ENCODE measurements at places on chromosomes 2 and 18. TPM values are rescaled to one million over a fixed set of nuclear protein-coding genes. Genes with fewer than 3 reads are reported as not detected.

The PPIG gene
- 50.8 TPM for total RNA-seq

The IMP4 gene
- total RNA-seq = 32.8 TPM

The CFAP53 gene
- 0.56 TPM for total RNA-seq

The PKDCC gene
- 9.6 TPM for total RNA-seq

The EPC2 gene
- 31.4 TPM for total RNA-seq

The MMADHC gene
- total RNA-seq = 86.0 TPM

The ST8SIA3 gene
- 0.64 TPM for total RNA-seq

GRCh38 chr18:11908182-11909060, at the start of gene MPPE1:
Gene MPPE1, minus strand, starts transcription at chr18:11908317. Its CDS starts 11,053 bp downstream, at chr18:11897264.
- DNase-seq = peak; percentile 85

DNA sequence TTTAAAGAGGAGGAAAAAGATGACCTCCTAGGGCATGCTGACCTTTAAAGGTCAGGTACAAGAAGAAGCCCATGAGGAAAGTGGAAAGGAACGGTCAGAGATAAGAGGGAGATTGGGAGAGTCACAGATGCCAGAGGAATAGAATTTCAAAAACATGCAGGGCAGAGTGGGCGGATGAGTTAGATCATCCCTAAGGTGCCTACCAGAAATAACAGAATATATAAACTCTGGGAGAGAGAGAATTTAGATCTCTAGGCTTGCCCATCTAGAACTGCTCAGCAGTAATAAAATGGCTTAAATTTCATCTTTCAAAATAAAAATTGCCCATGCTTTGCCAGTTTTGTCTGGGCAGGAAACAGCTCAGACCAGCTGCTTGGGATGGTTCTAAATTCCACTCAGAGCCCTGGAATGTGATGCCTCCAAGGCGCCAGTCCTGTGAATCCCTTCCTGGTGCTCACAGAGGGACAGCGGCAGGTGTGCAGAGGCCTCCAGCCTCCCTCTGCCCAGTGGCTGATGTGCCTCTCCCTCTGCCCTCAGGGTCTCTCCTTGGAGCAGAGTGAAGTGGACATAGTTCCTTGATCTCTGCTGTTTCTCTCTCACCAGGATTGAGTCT, 130.9 kb downstream of the ANTXR1 start:
- no peak for DNase-seq

- no peak for DNase-seq
Observed at GRCh38 chr2:197947219-197947757, 142.9 kb downstream of the PLCL1 start.

DNA sequence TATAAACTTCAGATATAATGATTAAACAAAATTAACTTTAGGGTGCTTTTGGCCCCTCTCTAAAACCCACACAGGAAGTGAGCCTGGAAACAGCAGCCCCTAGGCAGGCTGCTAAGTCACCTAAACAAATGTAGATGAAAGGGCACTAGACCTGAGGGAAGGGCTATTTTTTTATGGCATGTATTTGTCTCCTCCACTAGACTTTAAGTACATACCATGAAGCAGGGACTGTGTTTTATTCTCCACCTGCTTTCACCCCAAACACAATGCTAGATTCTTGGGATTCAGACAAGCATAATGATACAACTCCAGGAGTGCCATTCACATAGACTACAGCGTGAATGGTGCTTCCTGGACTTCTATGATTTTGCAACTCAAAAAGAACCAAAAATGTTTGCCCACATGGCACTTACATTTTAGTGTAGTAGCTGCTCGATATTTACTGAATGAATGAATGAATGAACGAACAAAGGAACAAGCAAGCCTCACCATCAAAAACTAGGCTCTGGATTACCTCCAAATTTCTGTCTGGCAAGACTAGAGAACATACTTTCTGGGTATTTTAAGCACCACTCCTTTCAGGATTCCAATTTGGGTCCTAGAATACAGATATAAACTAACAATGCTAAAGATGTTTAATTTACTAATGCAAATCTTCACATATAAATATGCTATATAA, 10.1 kb downstream of the ATAD2B start:
- DNase-seq = no peak

DNA sequence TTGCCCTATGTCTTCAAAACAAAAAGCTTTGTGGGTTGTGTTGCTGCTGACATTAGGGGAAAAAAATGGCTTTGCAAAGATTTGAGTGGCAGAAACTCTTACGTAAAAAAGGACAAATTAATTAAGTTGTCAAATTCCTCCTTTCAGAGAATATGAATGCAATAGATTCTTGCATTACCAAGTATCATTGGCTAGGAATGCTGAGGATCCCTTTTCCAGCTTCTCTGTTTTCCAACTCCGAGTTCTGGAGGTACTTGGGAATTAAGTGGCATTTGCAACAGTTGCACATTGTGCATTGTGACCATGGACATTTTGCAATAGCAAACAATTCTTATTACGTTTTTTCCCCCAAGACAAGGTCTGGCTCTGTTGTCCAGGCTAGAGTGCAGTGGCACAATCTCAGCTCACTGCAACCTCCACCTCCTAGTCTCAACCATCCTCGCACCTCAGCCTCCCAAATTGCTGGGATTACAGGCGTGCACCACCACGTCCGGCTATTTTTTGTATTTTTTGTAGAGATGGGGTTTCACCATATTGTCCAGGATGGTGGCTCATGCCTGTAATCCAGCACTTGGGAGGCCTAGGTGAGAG, 29.9 kb upstream of the PPP1CB start:
- no peak for DNase-seq

GRCh38 chr2:237643582-237644380, 16.4 kb downstream of the LRRFIP1 start:
- no peak for DNase-seq

- DNase-seq = no peak
Observed at GRCh38 chr18:77068321-77069312, 64.0 kb downstream of the MBP start.

- no peak for DNase-seq
Observed at GRCh38 chr18:79900610-79901570, 50.6 kb downstream of the SLC66A2 start.

DNA sequence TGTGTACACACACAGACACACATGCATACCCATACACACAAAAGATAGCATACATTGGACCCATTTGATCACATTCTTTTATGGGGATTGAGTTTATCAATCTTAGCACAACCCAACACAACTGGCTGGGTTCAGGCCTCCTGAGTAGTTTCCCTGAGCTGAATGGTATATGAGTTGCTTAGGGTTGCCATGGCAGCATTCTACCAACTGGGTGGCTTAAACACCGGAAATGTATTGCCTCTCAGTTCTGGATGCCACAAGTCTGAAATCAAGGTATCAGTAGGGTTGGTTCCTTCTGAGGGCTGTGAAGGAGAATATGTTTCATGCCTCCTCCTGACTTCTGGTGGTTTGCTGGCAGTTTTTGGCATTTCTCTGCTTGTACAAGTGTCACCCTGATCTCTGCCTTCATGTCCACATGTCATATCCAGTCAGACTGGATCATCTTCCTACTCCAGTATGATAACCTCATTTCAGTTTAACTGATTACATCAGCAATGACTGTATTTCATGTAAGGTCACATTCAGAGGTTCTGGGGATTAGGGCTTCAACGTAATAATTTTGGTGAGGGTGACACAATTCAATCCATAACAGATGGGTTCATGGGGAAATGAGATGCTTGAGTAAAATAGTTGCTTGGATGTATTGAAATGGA, 212.7 kb downstream of the KCNE4 start:
- DNase-seq = no peak

- DNase-seq = no peak
Observed at GRCh38 chr2:189498205-189498604, 56.9 kb downstream of the WDR75 start.

DNA sequence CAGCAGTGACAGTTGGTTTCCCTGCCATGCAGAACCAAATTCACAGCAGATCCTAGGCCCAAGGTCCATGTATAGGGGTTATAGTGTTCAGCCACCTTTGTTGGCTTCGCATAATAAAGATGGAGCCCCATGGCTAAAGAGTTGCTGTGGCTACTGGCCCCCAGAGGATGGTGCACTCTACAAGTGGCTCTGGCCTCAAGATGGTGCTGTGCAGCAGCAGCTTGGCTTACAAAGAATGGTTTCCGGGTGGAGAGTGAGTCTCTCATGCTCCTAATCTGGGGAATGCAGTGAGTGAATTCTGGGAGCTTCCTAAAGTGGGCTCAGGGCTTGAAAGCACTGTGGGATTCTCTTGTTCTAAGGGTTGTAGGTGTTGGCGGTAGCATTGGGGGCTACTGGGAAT, 1199.7 kb downstream of the CNTNAP5 start:
- DNase-seq = no peak

DNA sequence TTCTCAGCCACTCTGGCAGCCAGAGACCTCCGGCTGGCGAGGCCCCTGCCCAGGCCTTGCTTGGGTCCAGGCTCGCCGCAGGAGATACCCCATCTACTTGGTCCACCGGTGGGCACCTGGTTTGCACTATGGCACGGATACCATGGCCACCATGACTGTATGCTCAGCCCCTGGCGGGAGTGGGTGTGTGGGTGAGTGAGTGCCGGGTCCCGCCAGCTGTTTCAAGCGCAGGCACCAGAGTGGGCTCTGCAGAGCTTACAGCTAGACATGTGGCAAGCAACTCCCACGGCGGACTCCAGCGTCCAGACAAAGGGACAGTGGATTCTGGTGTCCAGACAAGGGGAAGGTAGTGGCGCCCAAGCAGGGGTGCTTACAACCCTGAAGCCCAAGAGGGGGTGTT, 1.4 kb downstream of the ATG4B start:
- no peak for DNase-seq

- DNase-seq = no peak
Observed at GRCh38 chr2:173588931-173589369, 234.3 kb downstream of the CDCA7 start.

- DNase-seq = no peak
Observed at GRCh38 chr2:136065907-136066306, 52.0 kb downstream of the CXCR4 start.

DNA sequence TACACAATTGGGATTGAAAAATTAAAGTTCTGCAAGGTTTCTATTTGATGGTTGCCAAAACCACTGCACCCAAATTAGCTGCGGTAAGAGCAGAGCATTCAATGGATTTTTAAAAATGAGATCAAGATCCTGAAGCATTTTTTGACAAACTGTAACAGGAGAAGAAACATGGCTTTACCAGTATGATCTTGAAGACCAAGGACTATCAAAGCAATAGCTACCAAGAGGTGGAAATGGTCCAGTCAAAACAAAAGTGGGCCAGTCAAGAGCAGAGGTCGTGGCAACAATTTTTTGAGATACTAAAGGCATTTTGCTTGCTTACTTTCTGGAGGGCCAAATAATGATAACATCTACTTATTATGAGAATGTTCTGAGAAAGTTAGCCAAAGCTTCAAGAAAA, 186.8 kb downstream of the RDH14 start:
- DNase-seq = no peak

DNA sequence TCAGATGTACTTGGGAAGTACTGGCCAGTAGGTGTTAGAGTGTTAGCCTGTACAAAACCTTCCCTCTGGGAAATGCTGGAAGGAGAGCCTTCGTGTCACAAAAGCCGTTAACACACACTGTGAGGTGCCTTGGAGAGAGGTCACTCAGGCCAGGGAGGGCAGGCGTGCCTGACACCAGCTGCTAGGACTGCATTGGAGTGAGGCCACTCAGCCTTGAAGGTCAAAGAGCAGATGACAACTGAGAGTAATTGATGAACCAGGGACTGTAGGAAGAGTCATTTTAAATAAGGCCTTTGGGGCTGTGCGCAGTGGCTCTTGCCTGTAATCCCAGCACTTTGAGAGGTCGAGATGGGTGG, 45.4 kb downstream of the ASAP2 start:
- DNase-seq = no peak

DNA sequence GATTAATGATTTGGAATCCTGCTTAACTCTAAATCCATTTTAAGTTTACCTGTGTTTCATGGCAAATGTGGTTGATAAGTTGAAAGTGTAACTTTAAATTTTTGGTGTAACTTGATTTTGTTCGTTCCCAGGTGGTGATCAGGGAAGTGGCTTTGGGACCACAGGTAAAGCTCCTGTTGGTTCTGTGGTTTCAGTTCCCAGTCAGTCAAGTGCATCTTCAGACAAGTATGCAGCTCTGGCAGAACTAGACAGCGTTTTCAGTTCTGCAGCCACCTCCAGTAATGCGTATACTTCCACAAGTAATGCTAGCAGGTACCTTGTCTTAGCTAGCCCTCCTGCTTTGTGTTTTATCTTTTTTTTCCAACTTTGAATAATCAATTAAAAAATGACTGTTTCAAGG, 62.8 kb downstream of the AGFG1 start:
- DNase-seq = no peak

GRCh38 chr2:189608170-189608569, 27.6 kb upstream of the SLC40A1 start:
- DNase-seq = no peak

DNA sequence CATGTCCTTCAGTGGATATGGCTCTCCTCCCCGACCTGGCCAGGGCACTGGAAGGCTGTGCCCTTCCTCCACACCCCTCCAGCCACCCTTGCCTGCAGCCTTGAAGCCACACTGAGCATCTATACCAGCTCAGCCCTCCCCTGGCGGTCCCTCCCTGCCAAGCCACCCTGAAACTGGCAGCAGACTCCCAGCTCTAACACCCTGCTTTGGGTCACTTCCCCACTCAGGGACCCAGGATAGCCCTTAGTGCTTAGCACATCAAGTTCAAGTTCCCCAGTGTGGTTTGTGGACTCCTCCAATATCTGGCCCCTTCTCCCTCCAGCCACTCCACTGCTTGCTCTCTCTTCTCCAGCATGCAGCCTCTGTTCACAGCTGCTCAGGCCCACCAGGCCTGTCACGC, 89.4 kb downstream of the TNS1 start:
- no peak for DNase-seq

DNA sequence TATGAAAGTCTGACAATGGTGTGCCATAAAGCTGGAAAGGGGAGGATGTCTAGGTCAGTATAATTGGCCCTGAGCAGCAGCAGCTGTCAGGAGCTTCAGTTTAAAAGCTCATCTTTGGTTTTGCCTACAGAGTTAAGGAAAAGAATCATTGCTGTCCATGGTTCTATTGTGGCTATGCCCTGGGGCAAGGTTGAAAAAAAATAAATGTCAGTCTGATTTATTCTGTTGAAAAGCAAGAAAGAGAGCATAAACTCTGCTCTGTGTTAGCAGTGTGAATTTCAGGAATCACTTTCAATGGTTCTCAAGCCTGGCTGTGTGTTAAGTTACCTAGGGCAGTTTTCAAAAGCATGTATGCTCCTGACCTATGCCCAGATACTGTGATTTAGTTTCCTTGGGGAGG, 446.7 kb downstream of the SETBP1 start:
- DNase-seq = no peak

DNA sequence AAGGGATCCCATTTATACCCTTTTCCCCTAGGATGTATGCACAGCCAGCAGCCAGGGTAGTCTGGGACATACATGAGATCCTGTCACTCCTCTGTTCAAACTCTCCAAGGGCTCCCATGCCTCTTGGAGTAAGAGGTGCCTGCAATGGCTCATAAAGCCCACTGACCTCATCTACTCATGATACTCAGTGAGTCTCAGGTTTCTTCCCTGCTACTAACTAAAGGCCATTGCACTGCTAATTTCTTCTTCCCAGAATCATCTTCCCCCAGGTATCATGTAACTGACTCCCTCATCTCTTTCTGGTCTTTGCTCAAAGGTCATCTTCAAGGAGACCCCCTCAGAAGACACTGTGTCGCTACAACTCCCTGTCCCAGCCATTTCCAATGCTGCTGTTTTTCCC, 68.2 kb downstream of the CCBE1 start:
- no peak for DNase-seq

Data from endothelial cell (in vitro differentiated cells).